ENCODE measurements at places on chromosomes 5 and 9.

DNA sequence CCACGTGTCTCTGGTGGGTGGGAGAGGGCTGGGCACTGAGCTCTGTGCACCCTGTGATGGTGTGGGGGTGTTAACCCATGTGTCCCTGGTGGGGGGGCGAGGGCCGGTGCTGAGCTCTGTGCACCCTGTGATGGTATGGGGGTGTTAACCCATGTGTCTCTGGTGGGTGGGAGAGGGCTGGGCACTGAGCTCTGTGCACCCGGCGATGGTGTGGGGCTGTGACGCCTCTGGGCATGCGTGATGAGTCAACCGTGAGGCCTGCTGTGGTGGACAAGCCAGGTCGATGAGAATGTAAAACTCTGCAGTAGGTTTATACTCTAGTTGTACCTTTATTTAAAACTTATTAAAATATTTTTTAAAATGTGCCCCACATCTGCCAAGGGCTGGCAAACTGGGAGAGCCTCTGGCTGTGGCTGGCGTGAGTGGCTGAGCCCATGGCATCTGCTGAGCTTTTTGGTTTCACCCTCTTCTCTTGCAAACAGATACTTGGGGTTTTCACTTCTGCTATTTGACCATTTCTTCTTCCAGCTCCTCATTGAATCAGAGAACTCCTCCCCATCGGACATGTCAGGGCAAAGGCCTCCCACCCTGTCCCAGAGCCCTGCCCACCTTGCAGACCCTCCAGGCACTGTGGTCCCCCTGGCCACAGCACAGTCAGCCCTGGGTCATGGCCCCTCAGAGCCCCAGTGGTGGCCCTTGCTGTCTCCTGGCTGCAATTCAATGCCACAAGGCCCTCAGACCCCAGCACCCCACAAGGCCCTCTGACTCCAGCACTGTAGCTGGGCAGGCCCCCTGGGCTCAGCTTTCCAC lies 18.5 kb upstream of the EXOC3 start:
- DNase-seq, result no peak

- DNase-seq, result no peak
These were observed 30.1 kb downstream of the STXBP1 start for GRCh38 chr9:127642082-127642740.

GRCh38 chr5:44774279-44774880 lies 34.4 kb upstream of the MRPS30 start:
- DNase-seq, result no peak

- no peak for DNase-seq
These were observed 20.5 kb downstream of the RGMB start for GRCh38 chr5:98794001-98794400.

- no peak for DNase-seq
These were observed 72.3 kb upstream of the ANXA1 start for GRCh38 chr9:73079326-73079725.

- DNase-seq, result no peak
These were observed 7.8 kb downstream of the NELFB start for GRCh38 chr9:137262909-137263285.

GRCh38 chr9:131608493-131609037 lies 63.2 kb downstream of the PRRT1B start:
- DNase-seq, result no peak

DNA sequence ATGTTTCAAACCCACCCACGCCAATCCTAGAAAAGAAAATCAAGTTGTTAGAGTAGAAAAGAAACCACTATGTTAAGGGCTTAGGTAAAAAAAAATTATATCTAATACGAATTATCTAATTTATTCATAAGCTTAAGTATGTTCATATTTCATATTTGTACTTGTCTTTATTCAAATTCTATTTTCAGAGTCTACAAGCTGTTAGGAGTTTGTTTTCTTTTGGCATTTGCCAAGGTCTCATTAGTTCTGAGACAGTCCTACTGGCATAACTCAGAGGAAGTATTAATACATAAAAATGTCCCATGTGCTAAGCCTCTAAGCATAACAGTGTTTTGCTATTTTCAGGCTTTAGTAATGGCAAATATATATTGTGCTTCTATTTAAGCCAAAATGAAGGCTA lies 57.6 kb downstream of the STARD4 start:
- no peak for DNase-seq

- no peak for DNase-seq
These were observed 23.7 kb upstream of the NPR3 start for GRCh38 chr5:32687499-32687831.

DNA sequence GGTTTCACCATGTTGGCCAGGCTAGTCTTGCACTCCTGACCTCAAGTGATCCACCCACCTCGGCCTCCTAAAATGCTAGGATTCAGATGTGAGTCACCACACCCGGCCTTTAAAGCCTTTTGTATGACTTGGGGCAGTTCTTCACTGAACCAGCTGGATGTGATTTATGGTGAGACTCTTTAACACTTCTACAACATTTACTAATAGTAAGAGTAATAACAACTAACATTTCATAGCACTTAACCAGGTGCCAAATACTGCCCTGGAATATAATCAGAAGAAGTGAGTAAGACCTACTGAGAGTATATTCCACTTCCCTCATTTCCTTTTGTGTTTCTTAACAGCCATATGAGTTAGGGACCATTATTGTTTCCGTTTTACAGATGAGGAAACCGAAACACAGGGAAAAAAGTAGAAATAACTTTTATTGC lies 10.0 kb downstream of the ZSWIM6 start:
- DNase-seq, result no peak

DNA sequence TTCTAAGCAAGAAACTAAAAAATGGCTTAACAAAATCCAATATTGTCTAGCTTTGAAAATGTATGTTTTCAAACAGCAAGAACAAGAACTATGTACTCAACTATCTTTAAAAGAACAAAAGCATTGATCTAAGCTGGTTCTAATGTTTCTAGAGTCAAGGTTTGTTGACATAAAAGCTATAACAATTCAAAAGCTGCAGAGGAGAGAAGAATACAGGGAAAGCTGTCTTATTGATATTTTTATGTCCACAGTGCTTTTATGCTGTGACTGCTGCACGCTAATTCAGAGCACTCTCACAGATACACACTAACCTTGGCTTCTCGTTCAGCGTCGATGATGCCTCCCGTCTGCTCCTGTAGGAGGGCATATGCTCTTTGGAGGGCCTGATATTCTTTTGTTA lies 129.5 kb upstream of the DPYSL3 start:
- DNase-seq, result no peak

GRCh38 chr5:129018837-129019236 lies 53.5 kb downstream of the SLC27A6 start:
- DNase-seq, result no peak

GRCh38 chr9:80644044-80644443 lies 1045.3 kb downstream of the TLE1 start:
- no peak for DNase-seq

DNA sequence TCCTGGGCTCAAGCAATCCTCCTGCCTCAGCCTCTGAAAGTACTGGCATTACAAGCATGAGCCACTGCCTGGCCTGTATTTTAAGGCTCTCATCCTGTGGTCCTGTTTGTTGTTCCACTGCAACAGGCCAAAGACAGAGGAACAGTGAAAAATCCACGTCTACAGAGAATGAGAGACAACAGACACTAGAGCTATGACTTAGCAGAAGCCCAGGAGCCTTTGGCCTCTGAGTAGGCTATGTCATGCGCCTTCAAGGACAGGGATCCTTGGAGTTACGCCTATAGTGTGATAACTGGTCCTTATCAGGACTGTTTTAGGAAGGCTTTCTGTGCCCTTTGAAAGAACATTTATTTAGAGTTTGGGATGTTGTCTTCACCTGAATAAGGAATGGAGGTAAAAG lies 10.5 kb downstream of the POC5 start:
- DNase-seq, result no peak

DNA sequence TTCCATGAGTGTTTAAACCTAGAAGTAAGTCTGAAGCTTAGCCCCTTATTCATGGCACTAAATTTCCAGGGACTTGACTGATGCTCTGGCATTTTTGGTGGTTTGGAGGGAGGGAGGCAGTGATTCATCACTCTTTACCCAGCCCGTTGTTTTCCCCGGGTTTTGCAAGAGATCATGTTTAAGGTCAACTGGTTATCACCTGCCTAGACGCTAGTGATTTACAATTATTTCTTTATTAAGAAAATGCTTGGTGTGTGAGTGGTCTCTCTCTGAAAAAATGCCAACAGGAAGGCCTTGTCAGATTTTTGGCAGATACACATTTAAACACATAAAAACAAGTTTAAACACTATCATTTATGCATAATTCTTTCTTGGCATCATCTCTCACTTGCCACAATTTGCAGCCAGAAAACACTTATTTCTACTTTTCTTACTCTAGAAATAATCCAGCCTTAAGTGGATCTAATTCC lies 737.9 kb upstream of the ZNF608 start:
- DNase-seq, result no peak

DNA sequence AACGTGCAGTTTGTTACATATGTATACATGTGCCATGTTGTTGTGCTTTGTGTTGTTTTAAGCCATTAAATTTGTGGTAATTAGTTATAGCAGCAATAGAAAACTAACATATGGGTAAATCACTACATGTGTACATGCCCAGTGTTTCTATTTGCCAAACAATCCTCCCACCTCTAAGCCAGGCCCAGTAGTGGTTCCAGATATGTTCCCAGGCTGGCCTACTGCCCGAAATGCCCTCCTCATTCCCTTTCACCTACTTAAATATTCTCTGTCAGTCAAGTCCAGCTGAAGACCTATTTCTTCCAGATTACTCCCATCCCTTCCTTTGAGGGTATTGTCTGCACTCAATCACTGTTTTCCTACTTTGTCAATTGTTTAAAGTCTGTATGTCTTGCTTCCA lies 24.1 kb upstream of the AGGF1 start:
- DNase-seq, result no peak

DNA sequence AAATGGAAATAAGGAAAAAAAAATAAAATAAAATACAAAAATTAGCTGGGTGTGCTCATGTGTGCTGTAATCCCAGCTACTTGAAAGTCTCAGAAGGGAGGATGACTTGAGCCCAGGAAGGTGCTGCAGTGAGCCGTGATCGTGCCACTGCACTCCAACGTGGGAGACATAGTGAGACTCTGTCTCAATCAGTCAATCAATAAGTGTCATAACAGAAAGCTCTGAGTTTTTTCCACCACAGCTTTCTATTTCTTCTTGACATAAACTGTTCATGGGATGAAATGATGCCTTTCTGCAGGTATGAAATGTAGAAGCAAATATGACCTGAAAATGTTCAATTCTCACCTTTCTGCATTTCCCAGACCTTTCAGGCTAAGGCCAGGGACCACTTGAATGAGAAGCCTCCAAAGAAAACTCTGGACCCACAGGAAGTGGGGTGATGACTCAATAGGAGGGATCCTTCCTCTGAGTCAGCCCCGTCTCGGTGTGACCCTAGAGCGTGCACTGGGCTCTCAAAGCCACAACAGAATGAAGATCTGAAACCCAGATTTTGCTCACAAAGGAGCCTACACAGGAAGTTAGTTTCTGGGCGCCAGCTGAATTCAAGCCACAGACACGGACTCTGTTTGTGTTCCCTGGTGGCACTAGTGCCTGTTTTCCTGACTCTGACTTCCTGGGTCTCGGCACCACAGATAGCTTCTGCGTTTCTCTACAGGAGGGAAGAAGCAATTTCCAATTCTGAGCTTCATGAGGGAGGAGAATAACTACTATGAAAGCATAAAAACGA lies 62.0 kb downstream of the ANKH start:
- DNase-seq, result peak; percentile 34

GRCh38 chr5:26812714-26813113 lies 225.7 kb downstream of the CDH9 start:
- DNase-seq, result no peak

DNA sequence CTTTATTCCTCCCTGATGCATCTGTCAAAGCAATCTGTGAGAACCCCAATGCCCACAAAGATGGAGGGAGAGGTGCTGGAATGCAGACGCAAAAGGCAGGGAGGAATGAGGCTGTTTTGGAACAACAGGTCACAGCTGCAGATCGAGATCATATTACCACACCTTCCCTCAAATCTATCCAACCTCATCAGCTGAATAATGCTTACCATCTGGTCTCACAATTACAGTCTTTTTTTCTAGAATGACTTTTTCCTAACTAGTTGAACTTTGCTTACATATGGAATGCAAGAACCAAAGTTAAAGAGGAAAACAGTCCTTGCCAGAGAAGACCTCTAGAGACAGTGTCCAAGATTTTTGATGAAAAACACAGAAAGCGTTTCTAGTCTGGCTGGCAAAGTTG lies 158.1 kb downstream of the LPAR1 start:
- no peak for DNase-seq

- no peak for DNase-seq
These were observed 130.0 kb downstream of the SEMA6A start for GRCh38 chr5:116444373-116445295.

- no peak for DNase-seq
These were observed 4.8 kb upstream of the P4HA2 start for GRCh38 chr5:132232465-132232864.

GRCh38 chr5:138577452-138577851 lies 2.3 kb upstream of the HSPA9 start:
- DNase-seq, result no peak

GRCh38 chr9:90870621-90871326 lies 69.2 kb downstream of the SYK start:
- DNase-seq, result no peak

- no peak for DNase-seq
These were observed 11.9 kb downstream of the TNFAIP8 start for GRCh38 chr5:119367502-119368237.

DNA sequence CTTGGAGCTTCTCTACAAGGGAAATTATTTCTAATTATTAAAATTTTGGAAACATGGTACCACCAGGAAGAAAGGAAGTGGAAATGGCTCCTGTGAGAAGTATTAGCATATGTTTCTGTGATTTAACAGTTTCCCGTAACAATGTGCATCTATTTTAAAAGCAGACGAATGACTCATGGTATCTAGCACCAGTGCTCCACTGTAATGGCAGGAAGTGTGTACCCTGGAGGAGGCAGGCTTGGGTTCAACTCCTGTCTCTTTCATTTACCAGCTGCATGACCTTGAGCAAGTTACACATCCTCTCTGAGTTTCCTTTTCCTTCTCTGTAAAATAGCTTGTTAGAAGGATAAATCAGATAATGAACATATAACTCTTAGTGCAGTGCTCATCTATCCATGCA lies 41.0 kb upstream of the ANGPTL2 start:
- DNase-seq, result no peak

GRCh38 chr5:87137283-87137682 lies 130.4 kb upstream of the RASA1 start:
- DNase-seq, result no peak

DNA sequence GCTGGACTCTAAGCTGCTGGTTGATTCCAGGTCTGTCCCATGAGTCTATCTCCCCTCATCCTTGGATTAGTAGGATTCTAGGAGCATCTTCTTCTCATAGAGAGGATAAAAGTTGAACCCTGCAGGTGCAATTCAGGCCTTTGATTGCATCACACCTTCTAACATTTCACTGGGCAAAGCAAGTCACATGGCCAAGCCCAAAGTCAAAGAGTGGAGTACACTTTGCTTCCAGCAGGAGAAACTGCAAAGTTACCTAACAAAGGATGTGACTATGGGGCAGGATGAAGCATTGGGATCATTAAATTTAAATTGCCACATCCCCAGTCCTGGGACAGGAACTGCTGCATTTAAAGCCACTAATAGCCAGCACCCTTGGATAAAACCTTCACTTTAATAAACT lies 51.0 kb upstream of the EGFLAM start:
- no peak for DNase-seq

GRCh38 chr5:136246122-136246521 lies 53.2 kb upstream of the SMIM32 start:
- DNase-seq, result no peak

All from stimulated activated CD4-positive, alpha-beta T cell treated with anti-CD3 and anti-CD28 coated beads, Interleukin-1b, Interleukin-23, amount 100 ng/mL, for 1 hour (primary cell).